ENCODE measurements at places on chromosomes 16 and 17.

DNA sequence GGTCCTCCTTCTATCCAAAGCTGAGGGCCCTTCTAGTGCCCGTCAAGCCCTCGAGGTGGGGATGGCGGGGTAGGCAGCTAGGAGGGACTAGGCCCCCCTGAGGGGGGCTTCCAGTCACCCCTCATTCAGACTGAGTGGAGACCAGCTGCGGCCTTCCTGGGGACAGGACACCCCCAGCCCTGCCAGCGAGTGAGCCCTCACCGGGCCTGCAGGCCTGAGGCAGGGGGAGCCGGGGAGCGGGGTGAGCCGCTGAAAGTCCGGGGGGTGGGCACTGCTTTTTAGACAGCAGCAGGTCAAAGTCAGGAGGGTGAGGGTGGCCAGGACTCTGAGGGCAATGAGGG lies 8.7 kb upstream of the KREMEN2 start:
- DNase-seq: no peak

DNA sequence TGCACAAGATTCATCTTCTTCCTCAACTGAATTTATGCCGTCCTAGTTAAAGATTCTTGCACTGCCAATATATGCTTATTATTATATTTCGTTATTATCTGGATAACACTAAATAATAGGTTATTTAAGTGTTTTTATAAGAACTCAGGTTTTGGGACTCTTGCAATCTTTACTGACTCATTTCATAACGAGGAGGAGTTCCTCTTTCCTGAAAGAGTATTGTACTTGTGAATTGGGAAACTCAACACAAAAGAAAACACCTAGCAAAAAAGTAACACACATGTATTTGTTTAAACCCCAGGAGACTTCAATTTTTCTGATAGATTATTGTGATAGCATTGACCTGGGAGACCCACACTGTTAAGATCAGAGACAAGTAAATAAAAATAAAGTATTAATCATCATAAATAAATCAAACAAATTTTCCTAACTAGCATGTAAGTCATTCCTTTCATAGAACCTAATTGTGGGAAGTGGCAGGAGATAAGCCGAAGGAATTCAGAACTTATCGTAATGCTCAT lies 505.8 kb downstream of the KCNJ2 start:
- no peak for DNase-seq

- no peak for DNase-seq
Measured at GRCh38 chr17:21131137-21131536, 4.4 kb downstream of the DHRS7B start.

GRCh38 chr16:68083861-68084503 lies 1.2 kb upstream of the NFATC3 start:
- no peak for DNase-seq

GRCh38 chr17:80986816-80987475 lies 4.7 kb upstream of the CHMP6 start:
- DNase-seq: no peak

- no peak for DNase-seq
Measured at GRCh38 chr16:5018793-5019192, 14.9 kb downstream of the NAGPA start.

DNA sequence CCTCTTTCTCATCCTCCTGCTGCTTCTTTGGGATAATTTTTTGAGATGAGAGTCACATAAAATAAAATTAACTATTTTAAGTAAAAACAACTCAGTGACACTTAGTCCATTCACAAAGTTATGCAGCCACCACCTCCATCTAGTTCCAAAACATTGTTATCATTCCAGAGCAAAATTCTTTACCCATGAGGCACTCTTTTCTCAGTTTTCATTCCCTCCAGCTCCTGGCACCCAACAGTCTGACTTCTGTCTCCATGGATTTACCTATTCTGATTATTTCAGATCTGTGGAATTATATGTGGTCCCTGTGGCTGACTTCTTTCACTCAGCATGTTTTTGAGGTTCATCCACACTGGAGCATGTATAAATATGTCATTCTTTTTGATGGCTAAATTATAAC lies 239.9 kb upstream of the DYNLRB2 start:
- no peak for DNase-seq

DNA sequence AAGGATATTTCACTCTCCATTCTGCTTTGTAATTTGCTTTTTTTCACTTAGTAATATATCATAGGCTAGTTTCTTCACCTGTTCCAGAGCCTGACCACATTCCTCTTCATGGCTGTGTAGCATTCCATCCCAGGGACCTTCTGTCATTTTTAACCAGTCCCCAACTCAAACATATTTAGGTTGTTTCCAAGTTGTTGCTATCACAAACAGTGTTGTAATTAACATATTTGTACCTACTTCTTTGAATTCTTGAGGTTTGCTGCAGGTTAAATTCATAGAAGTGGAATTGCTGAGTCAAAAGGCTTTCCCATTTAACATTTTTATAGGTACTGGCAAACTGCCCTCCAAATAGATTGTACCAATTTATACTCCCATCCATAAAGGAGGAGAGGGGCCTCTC lies 65.1 kb upstream of the MED9 start:
- DNase-seq: no peak

DNA sequence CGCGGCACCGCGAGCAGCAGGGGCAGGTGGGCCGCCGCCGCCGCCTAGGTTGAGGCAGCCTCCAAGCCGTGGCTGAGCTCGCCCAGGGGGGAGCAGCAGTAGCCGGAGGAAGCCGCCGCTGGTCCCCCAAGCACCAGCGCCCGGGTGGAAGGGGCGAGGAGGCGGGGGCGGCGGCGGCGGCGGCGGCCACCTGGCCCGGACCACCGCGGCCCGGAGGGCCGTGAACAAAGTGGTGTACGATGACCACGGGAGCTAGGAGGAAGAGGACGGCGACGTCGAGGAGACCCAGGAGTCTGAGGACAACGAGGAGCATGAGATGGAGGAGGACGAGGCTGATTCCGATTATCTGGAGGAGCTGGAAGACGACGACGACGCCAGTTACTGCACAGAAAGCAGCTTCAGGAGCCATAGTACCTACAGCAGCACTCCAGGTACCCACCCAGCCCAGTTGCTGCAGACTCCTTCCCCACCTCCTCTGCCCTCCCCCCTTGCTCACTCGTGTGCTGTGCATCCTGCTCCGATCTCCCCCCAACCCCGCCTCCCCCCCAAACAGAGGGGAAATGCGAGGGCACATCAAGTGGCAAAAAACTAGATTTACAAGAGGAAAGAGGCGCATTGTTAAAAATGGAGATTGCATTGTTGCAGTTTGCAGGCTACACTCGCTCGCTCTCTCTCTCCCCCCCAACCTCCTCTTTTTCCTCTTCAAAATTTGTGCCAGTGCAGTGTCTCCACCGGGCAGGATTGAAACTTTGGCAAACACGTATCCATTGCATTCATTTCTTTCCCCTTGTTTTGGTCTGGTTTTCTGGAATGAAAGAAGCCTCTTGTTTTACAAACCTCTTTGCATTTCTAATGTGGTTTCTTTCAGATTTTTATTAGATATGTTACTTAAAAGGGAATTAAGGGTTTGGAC lies 41.8 kb upstream of the AMZ2 start:
- DNase-seq: no peak

GRCh38 chr16:81329947-81330346 lies 15.2 kb downstream of the GAN start:
- no peak for DNase-seq

DNA sequence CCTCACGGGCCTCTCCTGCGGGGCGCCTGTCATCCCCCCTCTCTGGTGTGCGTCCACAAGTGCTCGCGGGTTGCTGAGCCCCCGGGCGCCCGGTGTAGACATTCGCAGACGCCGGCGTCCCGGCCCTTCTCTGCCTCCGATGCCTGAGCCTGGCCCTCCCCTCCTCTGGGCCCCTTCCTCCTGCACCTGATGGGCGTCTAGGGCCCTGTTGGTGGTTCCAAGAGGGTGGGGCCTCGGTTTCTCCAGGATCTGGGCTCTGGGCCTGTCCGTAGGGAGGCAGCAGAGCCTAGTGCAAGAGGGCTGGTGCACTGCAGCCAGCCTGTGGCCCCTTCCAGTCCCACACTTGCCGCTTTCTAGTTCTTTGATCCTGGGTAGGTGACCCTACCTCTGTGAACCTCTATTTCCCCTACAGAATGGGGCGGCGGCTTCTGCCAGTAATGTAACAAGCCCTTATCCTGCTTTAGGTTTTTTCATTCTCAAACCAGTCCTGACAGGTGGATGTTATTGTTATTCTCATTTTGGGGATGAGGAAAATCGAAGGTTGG lies 623 bp downstream of the E4F1 start:
- DNase-seq: no peak

DNA sequence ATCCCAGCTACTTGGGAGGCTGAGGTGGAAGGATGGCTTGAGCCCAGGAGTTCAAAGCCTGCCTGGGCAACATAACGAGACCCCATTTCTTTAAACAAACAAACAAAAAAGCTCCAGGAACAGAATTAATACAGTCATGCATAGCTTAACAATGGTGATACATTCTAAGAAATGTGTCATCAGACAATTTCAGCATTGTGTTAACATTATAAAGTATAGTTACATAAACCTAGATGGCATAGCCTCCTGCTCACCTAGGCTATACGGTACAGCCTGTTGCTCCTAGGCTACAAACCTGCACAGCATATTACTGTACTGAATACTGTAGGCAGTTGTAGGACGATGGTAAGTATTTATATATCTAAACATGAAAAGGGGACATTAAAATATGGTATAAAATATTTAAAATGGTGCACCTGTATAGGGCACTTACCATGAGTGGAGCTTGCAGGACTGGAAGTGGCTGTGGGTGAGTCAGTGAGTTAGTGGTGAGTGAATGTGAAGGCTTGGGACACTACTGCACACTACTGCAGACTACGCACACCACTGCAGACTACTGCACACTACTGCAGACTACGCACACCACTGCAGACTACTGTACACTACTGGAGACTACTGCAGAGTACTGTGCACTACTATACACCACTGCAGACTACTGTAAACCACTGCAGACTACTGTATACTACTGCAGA lies 74.6 kb downstream of the TMC6 start:
- DNase-seq: no peak

DNA sequence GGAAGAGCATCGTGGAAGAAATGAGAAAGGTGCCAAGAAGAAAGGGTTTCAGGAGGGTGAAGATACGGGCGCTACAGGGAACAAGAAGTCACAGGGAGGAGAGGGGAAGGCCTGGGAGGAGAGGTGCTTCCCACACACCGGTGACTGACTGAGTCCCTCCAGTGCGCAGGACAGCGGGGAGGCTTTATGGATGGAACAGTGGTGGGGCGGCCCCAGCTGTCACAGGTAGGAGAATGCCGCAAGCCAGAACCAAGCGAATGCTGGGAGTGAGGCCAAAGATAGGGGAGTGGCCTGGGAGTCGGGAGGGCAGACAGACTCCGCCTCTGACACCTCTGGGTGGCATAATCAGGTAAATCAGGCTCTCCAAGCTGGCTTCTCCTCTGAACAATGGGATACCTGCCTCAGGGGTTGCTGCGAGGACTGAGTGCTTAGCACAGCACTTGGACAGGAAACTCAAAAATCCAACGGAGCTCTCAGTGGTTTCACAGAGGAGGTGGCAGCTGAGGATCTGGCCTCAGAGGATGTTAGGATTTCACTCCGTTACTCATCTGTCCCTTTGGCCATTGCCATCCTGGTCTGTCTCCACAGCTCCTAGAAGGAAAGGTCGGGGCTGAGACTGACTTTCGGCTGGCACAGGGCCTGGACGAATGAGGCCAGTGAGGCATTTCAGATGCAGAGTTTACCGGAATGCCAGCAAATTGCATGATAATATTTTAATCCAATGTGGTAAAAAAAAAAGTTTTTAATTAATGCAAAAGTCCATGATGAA lies 717 bp upstream of the CNP start:
- DNase-seq: peak; percentile 67

GRCh38 chr16:56897026-56897799 lies 32.2 kb downstream of the SLC12A3 start:
- no peak for DNase-seq

DNA sequence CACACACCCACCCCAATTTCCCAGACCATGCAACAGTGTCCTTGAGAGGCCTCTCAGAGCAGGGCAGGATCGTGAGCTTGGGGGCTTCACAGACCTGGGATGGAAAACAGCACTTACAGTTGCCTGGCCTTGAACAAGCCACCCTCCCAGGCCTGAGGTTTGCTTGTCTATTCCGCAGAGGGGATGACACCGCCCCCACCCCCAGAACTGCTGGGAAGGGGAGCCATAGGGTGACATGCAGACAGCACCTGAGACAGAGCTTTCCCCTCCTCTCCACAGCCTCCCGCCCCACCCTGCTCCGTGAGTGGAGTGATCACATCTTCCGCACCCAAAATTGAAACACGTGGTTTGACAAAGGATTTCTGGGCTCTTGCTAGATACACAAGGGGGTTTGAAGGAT lies 131.5 kb upstream of the TNRC6C start:
- DNase-seq: no peak

- no peak for DNase-seq
Measured at GRCh38 chr16:60748366-60748765, 1287.9 kb downstream of the CDH8 start.

GRCh38 chr16:11130978-11131665 lies 124.9 kb downstream of the SOCS1 start:
- no peak for DNase-seq

Data from stimulated activated CD4-positive, alpha-beta T cell treated with anti-CD3 and anti-CD28 coated beads, Interleukin-12 subunit alpha, Interleukin-12 subunit beta, amount 100 ng/mL, for 48 hours (primary cell).